H9 (cell line): ENCODE measurements at places on chromosomes 7 and 10. TPM values are rescaled to one million over a fixed set of nuclear protein-coding genes. Genes with fewer than 3 reads are reported as not detected.

Gene OR2A12
- not detected in 2 replicates for total RNA-seq

Gene MUC12
- 11.5 and 12.2 TPM in 2 replicates for total RNA-seq

Gene TNS3
- total RNA-seq = 9.2 and 9.5 TPM in 2 replicates

- no peak overlapping the region for H3K27ac ChIP-seq
- no peaks in the 10 kb centered on the region for H3K27me3 ChIP-seq
- peaks cover 6% of the 10 kb centered on the region; the same call in 2 of the 3 replicates for H3K36me3 ChIP-seq
- no peaks in the 10 kb centered on the region for H3K4me1 ChIP-seq
- H3K4me3 ChIP-seq = no peak overlapping the region
Measured at GRCh38 chr10:92656266-92656961, 33.3 kb upstream of the HHEX start.

- H3K4me1 ChIP-seq = no peaks in the 10 kb centered on the region; the same call in 1 of the 2 replicates
- H3K27me3 ChIP-seq = no peaks in the 10 kb centered on the region
- no peak for DNase-seq
- H3K27ac ChIP-seq = no peak overlapping the region
Measured at GRCh38 chr7:123929107-123929506, 4.1 kb downstream of the SPAM1 start.

Gene GJD4
- total RNA-seq = not detected in 2 replicates

Gene LSM5
- 101 and 108 TPM in 2 replicates for total RNA-seq

GRCh38 chr10:88592906-88593305 is 6.3 kb downstream of the LIPJ start:
- DNase-seq = no peak
- H3K27ac ChIP-seq = no peak overlapping the region
- H3K4me3 ChIP-seq = no peak overlapping the region
- no peaks in the 10 kb centered on the region for H3K4me1 ChIP-seq
- H3K27me3 ChIP-seq = no peaks in the 10 kb centered on the region

DNA sequence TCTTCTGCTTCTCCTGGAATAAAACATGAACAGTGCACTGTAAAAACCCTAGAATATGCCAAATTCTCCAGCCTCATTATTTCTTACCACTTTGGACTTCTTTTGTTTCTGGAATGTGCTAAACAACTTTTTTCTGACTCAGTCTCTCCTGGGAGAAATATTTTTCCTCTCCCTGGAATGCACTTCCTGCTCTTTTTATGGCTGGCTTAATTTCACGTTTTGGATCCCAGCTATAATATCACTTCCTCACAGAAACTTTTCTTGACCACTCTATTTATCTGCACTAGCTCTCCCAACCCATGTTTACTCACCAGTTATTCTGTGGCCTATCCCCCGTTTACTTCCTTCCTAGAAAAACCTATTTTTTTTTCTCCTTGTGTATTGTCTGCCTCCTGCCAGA is 26.7 kb downstream of the ABCB5 start:
- H3K27me3 ChIP-seq = no peaks in the 10 kb centered on the region
- H3K36me3 ChIP-seq = no peaks in the 10 kb centered on the region
- H3K4me3 ChIP-seq = no peak overlapping the region
- no peak for DNase-seq
- no peaks in the 10 kb centered on the region for H3K4me1 ChIP-seq

DNA sequence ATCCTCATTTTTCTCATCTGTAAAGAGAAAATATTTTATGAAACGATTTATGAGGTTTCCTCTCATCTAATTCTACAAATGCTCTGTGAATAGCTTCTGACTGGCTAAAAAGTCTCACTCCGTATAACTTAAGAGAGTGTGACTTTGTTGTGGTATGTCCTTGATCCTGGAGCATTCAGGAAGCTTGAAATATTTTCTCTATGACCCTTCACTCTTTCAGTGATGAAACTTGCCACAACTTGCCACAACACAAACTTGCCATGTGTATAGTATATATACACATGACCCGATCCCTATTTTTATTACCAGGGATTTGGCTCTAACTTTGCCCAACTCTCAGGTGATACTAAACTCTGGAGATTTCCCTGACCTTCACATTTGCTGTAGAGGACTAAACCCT is 74.1 kb downstream of the TES start:
- no peaks in the 10 kb centered on the region for H3K36me3 ChIP-seq
- no peaks in the 10 kb centered on the region for H3K27me3 ChIP-seq
- DNase-seq = no peak
- no peak overlapping the region for H3K4me3 ChIP-seq
- no peaks in the 10 kb centered on the region for H3K4me1 ChIP-seq

GRCh38 chr7:128871050-128871449 is 8.4 kb downstream of the ATP6V1F start:
- H3K4me3 ChIP-seq = no peak overlapping the region
- no peaks in the 10 kb centered on the region for H3K4me1 ChIP-seq
- peaks cover 11% of the 10 kb centered on the region; the same call in 1 of the 2 replicates for H3K27me3 ChIP-seq

DNA sequence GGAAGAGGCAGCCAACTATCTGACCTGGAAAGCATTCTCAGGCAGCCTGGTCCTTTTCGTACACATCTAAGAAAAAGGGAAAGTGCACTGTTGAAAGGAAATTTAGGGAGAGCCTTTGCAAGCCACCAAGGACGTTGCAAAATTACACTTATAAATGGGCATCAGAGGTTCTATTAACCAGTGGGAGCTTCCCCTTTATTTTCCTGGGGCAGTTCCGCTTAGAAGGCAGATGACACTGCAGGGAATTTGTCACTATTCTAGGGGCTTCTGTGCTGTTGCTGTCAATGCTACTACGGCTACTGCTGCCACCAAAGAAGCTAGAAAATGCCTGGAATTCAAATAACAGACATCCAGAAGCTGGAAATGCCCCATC is 79.6 kb upstream of the AUTS2 start:
- no peak for DNase-seq
- no peaks in the 10 kb centered on the region for H3K36me3 ChIP-seq
- peak overlapping the region; percentile 19; the same call in 1 of the 3 replicates for H3K4me3 ChIP-seq
- peak overlapping the region; percentile 49 for H3K27ac ChIP-seq

Gene ASAH2B
- total RNA-seq = 8.6 and 10.6 TPM in 2 replicates

GRCh38 chr10:3931901-3932300 is 146.9 kb upstream of the KLF6 start:
- no peaks in the 10 kb centered on the region for H3K4me1 ChIP-seq
- DNase-seq = no peak
- no peak overlapping the region for H3K27ac ChIP-seq

Gene TACC2
- total RNA-seq = 54.8 and 58.1 TPM in 2 replicates

DNA sequence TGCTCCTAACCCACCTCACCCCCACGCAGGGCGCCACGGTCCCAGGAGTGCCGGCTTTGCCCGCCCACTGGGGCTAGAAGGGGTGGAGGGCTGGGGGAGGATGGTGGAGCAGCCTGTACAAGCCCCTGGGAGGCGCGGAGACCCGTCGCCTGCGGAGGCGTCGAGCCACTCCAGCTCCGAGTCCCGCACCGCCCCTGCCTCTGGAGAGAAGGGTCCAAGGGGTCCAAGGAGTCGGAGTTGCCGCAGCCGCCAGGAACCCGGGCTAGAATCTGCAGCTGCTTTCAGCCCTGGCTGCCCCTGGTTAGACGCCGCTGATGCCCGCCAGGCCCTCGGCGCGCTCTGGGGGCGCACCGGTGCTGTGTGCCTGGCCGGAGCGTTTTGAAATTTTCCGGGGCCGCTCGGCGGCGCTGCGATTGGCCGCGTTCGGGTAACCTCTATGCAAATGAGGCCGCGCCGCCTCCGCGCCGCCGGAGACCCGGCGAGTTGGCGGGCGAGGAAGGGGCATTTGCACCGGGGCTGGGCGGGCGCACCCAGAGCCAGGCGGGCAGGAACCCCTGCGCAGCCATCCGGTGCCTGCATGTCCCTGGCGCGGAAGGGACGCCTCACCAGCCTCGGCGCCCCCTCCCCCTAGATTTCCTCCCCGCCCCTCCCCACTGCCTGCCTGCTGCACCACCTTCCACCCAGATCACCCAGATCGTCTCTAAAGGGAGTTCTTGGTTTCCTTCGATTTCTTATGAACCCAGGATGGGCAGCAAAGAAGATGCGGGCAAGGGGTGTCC is at the start of gene HMX2:
HMX2 (plus strand) TSS at position 502 of the 779 bp plus-strand sequence; CDS start at position 745, 243 bp downstream.
- peaks cover 4% of the 10 kb centered on the region for H3K4me1 ChIP-seq
- peaks cover 69% of the 10 kb centered on the region for H3K27me3 ChIP-seq
- peak within 1 kb of the TSS; percentile 80 for H3K4me3 ChIP-seq
- H3K36me3 ChIP-seq = no peaks in the 10 kb centered on the region
- peak; percentile 83 for DNase-seq

Gene GIMAP7
- total RNA-seq = not detected in 2 replicates

- H3K36me3 ChIP-seq = no peaks in the 10 kb centered on the region
- H3K4me3 ChIP-seq = peak overlapping the region; percentile 88
- H3K4me1 ChIP-seq = peaks cover 7% of the 10 kb centered on the region; the same call in 1 of the 2 replicates
- peaks cover 9% of the 10 kb centered on the region; the same call in 1 of the 2 replicates for H3K27me3 ChIP-seq
- DNase-seq = no peak
- H3K27ac ChIP-seq = no peak overlapping the region
Measured at GRCh38 chr10:79446758-79447084, 1.3 kb upstream of the ZCCHC24 start.

- no peaks in the 10 kb centered on the region for H3K27me3 ChIP-seq
- H3K4me3 ChIP-seq = no peak overlapping the region
- H3K27ac ChIP-seq = no peak overlapping the region
- H3K36me3 ChIP-seq = no peaks in the 10 kb centered on the region
- H3K4me1 ChIP-seq = no peaks in the 10 kb centered on the region
- no peak for DNase-seq
Measured at GRCh38 chr7:24135003-24135817, 148.8 kb upstream of the NPY start.

Gene ANKRD61
- 0.24 TPM in 1 of 2 replicates, not detected in the other for total RNA-seq

GRCh38 chr10:114754445-114755320 is 66.9 kb upstream of the FHIP2A start:
- H3K27ac ChIP-seq = no peak overlapping the region
- no peaks in the 10 kb centered on the region for H3K27me3 ChIP-seq
- H3K4me3 ChIP-seq = no peak overlapping the region

Gene PITX3
- total RNA-seq = not detected in 2 replicates

GRCh38 chr10:14673189-14673861 is 101.4 kb downstream of the FAM107B start:
- H3K36me3 ChIP-seq = no peaks in the 10 kb centered on the region
- no peak overlapping the region for H3K4me3 ChIP-seq
- no peaks in the 10 kb centered on the region for H3K27me3 ChIP-seq
- H3K27ac ChIP-seq = no peak overlapping the region
- H3K4me1 ChIP-seq = peaks cover 4% of the 10 kb centered on the region; the same call in 1 of the 2 replicates

Gene OGDHL
- total RNA-seq = 21.9 and 22.6 TPM in 2 replicates

GRCh38 chr10:68327889-68328786 is 3.7 kb upstream of the HNRNPH3 start:
- no peak overlapping the region for H3K27ac ChIP-seq
- H3K4me3 ChIP-seq = no peak overlapping the region
- H3K4me1 ChIP-seq = no peaks in the 10 kb centered on the region
- H3K27me3 ChIP-seq = no peaks in the 10 kb centered on the region
- peaks cover 7% of the 10 kb centered on the region for H3K36me3 ChIP-seq

DNA sequence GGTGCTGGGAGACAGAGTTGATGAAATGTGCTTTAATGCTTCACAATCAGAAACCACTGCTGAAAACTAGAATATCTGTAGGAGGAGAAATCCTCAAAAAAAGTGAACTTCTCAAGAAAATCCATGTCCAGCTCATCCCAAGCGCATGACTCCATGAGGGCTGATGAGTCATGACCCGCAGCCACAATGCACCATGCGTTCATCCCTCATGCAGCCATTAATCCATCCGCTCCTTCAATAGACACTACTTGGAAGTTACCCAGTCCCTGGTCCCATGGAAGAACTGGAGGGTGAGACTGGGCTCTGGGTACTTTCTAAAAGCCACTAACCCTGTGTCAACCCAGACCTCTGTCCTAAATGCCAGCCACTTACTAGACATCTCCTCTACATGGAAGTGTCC is 24.4 kb downstream of the TMEM273 start:
- no peak for DNase-seq
- H3K27ac ChIP-seq = no peak overlapping the region
- H3K4me3 ChIP-seq = no peak overlapping the region
- no peaks in the 10 kb centered on the region for H3K4me1 ChIP-seq
